Head of caudate nucleus (tissue), 42 donors: ENCODE measurements at places on chromosomes 1 and 21.

DNA sequence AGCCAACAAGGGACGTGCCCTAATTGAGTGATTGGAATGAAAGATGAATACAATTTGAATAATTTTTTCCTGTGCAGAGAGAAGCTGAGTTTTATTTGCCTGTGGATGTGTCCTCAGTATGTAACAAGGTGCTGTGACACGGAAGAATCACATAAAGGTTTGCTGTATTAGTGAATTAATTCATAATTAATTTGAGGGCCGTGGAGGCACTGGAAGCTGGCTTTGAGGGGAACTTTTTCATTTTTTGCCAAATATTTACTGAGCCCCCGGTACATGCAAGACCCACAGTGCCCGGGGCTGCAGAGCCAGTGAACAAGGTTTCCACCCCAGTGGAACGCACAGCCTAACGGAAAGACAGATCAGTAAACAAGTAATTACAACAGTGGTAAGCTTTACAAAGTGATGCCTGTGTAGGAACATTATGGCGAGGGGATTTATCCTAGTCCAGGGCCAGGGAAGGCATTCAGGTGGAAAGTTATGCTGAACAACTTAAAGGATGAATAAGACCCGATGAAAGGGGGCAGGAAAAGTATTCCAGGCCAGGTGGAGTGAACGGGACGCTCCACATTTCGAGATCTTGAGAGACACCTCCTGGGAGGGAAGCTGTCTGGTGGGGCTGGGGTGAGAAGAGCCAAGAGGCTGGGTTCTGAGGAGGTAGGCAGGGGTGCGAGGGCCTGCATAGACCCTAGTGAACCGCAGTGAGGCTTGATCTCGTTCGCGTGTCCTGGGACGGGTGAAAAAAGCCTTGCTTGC, 773 bp upstream of the RCC2 start:
- DNase-seq, result no peak

DNA sequence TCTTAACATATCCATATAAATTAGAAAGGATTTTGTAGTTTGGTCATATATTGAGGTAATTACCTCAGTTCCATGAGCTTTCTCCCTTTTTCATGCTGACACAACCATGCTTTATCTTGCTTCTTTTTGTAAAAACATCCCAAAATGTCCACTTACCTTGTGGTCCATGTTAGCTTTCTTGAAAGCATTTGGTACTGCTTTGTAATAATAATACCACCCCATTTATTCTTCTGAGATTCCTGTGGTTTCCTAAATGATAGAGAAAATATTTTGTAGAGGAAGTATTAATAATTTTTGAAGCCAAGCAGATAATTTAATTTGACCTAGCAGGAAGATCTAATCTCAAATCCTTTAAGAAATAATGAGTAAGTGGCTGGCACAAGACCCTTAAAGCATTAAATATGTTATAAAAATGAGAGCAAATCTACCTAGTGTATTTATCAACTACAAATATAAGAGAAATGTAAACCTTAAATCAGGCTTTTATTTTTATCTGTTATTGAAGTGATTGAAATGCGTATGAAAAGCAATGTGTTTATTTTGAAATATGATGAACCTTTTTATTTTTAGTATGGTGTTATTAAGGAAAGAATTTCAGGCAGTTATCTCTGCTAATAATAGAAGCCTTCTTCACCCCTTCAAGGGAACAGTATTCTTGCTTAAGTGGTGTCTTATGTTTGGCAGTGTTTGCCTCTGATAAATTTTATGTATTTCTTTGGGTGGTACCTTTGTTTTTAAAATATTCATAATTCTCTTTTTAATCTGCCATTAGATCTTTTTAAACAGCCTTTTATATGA, 9.2 kb downstream of the PRKAA2 start:
- DNase-seq, result no peak

GRCh38 chr1:212967801-212968200, 17.5 kb downstream of the VASH2 start:
- DNase-seq, result no peak

- no peak for DNase-seq
Observed at GRCh38 chr1:193342811-193343210, 156.4 kb upstream of the B3GALT2 start.

DNA sequence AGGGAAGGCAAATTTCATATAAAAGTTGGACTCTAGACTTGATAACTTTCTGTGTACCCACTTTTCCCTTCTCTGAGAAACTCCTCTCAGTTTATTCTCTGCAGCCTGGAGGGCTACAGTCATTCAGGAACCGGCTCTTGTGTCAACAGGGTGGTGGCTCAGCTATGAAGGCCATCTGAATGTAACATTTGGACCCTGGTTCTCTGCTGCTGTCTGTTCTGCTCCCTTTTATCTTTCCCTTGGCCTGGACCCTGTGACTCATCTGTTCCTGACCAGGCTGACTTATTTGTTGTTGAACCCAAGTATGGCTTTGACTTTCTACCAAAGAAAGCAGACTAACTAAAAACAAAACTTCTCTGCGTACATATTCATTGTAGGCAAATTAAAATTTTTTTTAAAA, 75.4 kb downstream of the CENPF start:
- no peak for DNase-seq

DNA sequence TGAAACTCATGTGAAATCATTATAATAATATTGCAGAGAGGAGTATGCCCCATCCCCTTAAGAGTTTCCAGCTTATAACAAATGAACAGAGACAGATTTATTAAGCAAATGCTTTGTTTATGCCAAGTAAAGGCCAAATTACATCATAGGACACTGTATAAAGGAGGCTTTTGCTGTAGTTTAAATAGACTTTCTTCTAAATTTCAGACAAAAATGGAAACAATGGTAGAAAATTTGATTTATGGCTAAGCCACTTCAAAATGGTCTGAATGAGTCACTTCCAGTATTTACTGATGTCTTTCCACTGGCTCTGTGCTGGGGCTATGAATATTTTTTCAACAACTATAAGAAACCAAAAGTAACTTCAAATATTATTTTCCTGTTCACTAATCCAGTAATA, 81.1 kb upstream of the ST6GALNAC5 start:
- no peak for DNase-seq

DNA sequence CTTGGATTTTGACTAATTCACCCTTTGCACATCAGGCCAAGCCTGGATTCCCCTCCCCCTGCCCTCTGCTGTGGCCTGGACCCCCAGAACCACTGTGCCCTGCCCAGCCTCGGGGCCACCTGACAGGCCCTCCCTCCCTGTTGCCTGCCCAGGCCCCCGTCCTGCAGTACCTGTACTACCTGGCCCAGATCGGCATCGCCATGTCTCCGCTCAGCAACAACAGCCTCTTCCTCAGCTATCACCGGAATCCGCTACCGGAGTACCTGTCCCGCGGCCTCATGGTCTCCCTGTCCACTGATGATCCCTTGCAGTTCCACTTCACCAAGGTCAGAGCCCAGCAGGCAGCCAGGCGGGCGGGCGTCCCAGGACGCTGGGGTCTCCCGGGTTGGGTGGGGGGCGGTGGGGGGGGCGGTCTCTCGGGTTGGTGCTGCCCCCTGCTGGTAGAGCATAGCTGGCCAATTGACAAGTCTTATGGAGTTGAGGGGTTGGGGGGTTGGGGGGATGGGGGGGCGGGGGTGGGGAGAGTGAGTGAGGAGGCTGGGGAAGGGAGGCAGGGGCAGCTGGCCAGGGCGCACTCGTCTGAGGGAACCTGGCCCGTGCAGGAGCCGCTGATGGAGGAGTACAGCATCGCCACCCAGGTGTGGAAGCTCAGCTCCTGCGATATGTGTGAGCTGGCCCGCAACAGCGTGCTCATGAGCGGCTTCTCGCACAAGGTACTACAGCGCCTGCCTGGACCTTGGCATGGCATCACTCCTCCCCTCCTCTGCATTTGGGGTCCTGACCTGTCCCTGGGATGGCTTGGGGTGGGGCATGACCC, 10.7 kb downstream of the AMPD2 start:
- DNase-seq, result no peak

- no peak for DNase-seq
Observed at GRCh38 chr1:145716641-145717345, 2.5 kb upstream of the CD160 start.

DNA sequence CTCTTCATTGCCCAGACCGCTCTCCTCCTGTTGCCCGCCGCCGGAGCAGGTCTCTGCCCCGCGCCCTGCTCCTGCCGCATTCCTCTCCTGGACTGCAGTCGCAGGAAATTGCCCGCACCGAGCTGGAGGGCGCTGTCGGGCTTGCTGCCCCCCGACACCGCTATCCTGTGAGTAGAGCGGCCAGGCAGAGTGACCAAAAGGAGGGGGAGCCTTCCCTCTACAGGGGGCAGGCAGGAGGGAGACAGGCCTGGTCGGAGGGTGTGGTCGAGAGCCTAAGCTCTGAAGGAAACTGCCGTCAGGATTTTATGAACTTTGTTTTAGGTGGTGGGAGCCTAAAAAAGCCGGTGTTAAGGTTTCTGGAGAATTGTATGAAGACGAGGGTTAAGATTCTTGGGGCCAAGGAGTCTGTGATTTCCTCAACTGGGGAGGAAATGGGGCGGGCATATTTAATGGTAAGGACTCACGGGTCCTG, 517 bp downstream of the LRIG2 start:
- no peak for DNase-seq

DNA sequence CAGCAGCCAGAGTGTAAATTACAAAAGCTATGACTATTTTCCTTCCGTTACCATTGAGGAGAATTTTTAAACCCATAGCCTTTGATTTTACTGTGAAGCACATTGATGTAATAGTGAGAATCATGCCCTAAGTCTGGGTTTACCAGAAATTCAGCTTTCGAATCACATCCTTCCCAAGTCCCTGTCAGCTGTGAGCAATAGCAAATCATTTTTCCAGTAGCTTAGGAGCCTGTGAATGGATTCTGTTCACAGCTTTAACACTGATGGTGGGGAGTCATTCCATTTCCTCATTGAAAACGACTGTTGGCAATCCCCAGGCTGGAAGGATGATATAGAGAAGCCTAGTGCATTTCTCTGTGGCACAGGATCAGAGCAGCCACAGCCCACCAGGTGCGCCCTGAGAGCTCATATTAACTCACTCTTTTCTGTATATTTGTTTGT, 82.2 kb upstream of the C1orf105 start:
- no peak for DNase-seq

DNA sequence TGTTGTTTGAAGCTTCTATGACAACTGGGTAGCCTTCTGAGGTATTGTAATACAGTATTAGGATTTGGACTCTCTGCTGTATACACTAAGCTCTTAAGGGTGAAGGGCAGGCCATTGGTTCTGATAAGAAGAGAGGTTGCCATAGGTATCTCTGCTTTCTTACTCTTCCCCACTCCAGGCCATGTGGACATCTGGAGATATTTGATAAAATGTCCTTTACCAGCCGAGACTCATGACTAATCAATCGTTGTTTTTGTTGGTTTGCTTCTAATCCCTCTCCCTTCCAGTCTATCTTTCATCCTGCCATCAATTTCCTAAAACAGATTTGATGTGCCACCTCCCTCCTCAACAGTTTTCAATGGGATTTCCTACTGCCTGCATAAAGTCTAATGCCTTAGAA, 64.6 kb upstream of the WDR26 start:
- DNase-seq, result no peak

GRCh38 chr1:198105185-198105584, 51.6 kb upstream of the NEK7 start:
- DNase-seq, result no peak

DNA sequence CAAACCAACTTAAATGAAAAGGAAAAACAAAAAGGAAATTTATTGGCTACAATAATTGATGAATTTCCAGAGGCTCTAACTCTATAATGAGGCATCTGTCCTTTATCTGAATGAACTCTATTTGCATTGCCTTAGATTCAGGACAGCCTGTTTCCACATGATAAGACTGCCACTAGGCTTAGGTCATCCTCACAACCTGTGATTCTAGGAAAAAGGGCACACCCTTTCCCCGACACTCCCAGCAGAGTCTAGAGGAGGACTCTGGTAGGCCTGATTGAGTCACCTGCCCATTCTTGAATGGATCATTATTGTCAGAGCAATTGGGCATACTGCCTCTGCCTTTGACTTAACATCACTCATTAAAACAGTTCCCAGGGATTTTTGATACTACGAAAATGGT, 262.8 kb downstream of the TPR start:
- no peak for DNase-seq

- DNase-seq, result no peak
Observed at GRCh38 chr1:202588503-202589189, 121.6 kb downstream of the SYT2 start.

GRCh38 chr21:38794978-38795377, 10.8 kb upstream of the ETS2 start:
- no peak for DNase-seq

DNA sequence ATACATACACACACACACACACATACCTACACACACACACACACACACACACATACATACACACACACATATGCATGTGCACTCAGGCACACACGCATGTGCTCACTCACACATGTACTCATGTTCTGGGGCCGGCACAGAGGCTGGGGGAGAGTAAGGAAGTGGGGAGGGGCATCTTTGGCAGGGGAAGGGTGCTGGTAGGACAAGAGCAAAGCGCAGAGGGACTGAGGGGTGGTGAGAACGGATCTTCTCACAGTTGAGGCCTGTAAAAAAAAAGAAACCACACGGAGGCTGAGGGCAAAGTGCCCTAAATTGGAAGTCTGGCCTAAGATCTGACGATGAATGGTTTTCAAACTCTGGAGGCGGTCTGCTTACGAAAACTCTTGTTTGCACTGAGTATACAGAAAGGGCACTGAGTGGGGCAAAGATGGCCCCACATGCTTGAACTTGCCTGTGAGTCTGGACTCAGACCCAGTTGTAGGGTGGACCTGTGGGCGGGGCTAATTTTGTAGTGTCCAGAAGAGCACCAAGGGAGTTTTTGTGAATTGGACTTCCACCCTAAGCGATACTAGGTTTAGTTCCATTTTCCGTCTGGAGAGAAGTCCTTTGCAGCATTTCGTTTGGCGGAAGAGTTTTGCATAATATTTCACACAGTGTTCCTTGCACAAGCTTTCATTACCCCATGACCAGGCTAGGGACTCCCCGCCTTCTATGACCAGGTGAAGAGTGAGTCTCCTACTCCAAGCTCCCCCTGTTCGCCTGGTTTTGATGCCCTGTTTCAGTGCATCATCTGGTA, 79.3 kb upstream of the LYST start:
- no peak for DNase-seq

DNA sequence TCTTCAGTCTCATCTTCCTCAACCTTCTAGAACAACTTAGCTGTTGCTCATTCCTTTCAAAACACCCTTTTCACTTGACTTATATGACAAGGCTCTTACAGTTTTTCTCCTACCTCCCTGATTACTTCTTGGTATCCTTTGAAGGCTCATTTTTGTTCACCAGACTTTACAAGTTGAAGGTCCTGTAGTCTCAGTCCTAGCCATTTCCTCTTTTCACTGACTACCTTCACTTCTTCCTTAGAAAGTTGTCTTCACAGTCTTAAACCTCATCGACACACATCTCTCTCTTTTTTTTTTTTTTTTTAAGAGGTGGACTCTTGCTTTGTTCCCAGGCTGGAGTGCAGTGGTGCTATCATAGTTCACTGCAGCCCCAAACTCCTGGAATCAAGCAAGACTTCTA, 6.6 kb upstream of the TP53BP2 start:
- no peak for DNase-seq

GRCh38 chr1:100461222-100461621, 76.7 kb upstream of the GPR88 start:
- DNase-seq, result no peak

- DNase-seq, result no peak
Observed at GRCh38 chr1:179127163-179127895, 45.5 kb downstream of the TOR3A start.
